ENCODE measurements at places on chromosomes 5 and 9.

DNA sequence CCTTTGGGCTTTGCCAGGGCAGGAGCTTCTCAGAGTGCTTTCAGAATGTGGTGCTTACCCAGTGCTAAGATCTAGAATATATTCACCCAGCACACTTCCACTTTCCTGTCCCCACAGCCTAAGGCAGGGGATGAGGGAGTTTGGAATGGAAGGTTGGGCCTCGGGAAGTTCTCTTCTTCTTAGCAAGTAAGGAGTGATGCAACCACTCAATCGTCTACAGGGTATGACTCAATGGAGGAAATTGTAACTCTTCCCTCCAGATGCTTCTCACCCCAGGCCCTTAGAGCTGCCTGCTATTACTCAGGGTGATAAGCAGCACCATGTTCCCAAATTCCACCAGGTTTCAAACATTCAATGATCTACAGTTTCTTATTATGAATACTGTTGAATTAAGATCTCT is 30.8 kb upstream of the AGGF1 start:
- DNase-seq, result peak; percentile 36

DNA sequence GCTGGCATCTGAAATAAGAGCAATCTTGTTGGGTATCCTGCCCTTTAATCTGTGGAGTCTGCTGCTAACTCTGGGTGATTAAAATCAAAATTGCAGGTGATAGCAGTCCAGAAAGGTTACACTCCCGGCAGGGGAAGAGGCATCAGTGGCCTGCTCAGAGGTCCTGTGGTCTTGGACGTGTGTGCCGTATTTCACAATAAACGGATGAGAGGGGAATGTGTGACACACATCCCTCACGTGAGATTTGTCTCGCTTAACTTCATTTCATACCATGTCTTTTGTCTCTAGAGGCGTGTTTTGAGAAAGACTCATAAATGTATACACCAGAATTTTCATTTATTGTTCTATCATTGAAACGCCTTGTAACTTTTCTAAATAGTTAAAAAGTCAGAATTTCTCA is 36.6 kb downstream of the FAM240B start:
- DNase-seq, result no peak

DNA sequence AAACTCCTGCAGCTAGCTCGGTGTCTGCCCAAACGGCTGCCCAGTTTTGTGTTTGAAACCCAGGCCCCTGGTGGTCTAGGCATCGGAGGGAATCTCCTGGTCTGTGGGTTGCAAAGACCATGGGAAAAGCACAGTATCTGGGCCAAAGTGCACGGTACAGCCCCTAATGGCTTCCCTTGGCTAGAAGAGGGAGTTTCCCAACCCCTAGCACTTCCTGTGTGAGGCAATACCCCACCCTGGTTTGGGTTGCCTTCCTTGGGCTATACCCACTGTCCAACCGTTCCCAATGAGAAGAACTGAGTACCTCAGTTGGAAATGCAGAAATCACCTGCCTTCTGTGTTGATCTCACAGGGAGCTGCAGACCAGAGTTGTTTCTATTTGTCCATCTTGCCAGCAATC is 41.8 kb downstream of the CAVIN4 start:
- no peak for DNase-seq

GRCh38 chr5:62643556-62644451 is 65.2 kb downstream of the LRRC70 start:
- no peak for DNase-seq
